ENCODE measurements at places on chromosomes 1 and 21.

- DNase-seq, result no peak
Observed at GRCh38 chr1:237219751-237220642, 178.0 kb downstream of the RYR2 start.

GRCh38 chr1:172646653-172647052 lies 12.2 kb upstream of the FASLG start:
- no peak for DNase-seq

GRCh38 chr1:117565076-117565556 lies 40.7 kb upstream of the TENT5C start:
- no peak for DNase-seq

DNA sequence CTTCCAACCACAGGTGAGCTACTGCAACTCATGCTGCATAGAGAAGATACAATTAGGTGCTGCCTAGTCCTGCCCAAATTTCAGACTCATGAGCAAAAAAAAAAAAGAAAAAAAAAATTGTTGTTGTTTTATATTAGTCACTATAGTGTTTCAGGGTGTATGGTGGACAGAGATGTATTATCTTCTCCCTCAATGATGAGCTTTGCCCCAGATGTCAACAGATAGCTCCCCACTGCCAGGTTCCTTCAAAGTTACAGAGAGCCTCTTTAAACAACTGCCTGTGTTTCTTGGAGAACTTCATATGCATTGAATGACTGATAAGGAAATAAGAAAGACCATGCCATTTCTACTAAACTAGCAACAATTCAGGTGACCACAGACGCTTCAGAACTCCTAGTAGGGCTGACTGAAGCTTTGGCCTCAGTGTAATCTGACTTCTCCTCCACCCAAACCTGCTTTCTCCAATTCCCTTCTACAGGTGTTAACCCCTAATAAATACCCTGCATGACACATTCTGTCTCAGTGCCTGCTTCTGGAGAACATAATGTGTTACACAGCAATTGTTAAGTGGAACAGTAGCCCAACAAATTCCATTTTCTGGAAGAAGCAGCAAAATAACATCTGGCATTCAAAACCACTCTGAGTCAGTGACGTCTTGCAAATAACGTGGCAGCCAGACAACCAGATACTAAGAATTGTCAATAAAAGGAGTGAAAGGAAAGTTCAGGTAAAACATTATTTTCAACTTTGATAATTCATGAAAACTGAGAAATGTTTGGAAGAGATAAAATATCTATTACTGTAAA lies 147.7 kb downstream of the CDC42BPA start:
- DNase-seq, result no peak

- DNase-seq, result no peak
Observed at GRCh38 chr1:45393718-45394302, 53.6 kb upstream of the MUTYH start.

DNA sequence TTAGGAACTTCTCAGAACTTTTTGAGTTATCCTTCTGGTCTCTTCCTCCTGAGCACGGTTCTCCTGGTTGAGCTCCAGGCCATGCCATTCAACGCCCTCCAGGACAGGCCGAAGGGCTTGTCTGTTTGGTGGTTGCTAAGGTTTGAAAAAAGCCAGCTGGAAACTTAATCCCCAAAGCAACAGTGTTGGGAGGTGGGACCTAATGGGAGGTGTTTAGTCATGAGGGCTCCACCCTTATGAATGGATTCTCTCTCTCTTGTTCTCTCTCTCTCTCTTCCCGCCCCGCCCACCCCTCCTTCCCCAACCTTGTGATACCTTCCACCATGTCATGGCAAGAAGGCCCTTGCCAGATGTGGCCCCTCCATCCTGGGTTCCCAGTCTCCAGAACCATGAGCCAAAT lies 829 bp downstream of the KCNE1 start:
- DNase-seq, result no peak

DNA sequence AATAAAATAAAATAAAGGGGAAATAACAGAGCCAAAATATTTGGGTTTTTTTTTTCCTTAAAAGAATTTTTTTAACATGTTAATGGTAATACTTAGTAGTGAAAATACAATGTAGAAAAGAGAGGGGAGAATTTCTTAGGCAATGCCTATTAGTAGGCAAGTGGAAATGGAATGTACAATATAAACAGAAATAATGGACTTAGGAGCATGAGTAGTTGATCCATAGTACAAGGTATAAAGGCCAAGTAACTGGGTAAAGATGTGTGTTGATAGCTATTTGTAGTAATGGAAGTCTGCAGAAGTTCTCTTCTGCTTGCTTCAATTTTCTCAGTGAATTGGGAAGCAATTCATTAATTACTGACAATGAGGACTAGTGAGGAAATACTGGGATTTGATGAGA lies 34.4 kb downstream of the TESK2 start:
- no peak for DNase-seq

- DNase-seq, result no peak
Observed at GRCh38 chr21:41713495-41714281, 53.2 kb downstream of the RIPK4 start.

DNA sequence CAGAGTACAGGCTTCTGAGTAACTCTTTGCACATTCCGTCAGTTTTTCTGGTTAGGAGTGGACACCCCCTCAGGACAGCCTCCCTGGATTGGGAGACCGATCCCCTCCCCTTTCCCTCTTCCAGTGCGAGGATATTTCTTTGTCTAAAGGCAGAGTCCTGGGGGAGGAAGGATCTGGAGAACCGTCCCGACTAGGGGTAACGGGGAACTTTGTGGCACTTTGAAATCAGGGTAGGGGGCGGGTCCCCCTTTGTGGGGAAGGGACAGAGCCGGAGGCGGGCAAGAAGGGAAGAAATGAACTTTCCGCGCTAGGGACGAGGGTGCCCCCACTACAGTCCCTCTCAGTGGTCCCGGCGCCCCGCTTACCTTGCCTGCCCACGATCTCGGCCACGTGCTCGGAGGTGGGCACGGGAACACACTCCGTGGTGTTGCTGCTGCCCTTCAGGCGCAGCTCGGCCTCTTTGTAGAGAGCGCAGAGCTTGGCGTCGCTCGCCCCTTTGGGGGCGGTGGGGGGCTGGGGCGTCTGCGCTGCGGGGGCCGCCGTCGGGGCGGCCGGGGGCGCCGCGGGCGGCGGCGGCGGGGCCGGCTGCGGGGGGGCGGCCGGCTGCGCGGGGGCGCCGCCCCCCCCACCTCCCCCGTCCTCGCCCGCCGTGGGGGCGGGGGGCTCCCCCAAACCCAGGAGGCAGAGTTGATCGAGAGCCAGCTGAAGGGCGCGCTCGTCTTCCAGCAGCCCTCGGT lies 917 bp downstream of the MEX3A start:
- DNase-seq, result no peak

GRCh38 chr1:27559466-27560030 lies 44.4 kb downstream of the AHDC1 start:
- DNase-seq, result no peak

DNA sequence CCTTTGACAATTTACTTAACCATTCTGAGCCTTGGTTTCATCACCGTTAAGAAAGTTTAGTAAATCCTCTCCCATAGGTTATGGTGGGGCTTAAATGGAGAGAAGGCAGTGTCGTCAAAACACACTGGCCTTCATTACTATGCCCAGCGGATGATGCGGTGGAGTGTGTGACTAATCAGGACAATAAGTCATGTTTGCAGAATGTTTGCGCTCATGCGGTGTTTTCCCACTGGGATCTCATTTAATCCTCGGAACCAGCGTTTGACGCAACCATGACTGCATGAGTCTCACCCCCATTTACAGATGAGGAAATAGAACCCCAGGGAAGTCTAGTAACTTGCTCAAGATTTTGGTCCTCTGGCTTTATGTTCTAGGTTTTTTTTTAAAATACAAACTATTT lies 17.5 kb downstream of the SLC26A9 start:
- DNase-seq, result no peak

DNA sequence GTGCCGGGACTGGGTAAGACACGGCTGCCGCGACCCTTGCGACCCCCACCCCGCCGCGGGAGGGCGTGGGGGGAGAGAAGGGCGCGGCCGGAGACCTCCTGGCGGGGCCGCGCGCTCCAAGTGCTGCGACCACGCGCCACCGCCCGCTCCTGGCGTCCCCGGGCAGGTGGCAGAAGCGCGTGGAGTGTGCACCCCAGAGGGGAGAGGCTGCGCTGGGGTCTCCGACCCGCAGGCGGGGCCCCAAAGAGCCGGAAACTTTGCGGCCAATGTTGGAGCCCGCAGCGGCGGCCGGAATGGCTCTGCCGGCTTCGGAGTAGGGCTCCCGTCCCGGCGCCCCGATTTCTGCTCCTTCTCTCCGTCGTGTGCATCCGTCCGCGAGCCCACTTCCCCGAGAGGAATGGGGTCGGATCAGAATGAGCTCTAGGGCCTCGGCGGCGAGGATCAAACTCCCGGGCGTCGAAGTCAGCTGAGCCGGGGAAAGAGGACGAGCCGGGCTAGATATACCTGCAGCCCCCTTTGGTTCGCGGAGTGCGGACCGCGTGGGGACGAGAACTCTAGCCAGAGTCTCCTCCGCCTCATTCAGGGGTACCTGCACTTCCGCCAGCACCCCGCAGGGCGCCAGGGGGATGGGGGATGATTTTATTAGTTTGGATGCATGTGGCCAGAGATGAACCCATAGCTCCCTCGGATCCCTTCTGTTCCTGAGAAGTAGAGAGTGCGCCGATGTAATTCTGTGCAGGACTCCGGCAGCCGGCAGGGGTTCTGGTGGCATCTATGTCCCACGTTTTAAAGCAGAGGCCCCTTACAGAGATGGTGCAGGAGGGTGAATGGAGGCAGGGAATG lies 751 bp downstream of the STUM start:
- no peak for DNase-seq

- DNase-seq, result no peak
Observed at GRCh38 chr1:60797351-60797750, 285.0 kb upstream of the NFIA start.

GRCh38 chr1:103160281-103160680 lies 52.0 kb upstream of the COL11A1 start:
- no peak for DNase-seq

GRCh38 chr1:119139403-119139802 lies 1.1 kb downstream of the WARS2 start:
- no peak for DNase-seq

DNA sequence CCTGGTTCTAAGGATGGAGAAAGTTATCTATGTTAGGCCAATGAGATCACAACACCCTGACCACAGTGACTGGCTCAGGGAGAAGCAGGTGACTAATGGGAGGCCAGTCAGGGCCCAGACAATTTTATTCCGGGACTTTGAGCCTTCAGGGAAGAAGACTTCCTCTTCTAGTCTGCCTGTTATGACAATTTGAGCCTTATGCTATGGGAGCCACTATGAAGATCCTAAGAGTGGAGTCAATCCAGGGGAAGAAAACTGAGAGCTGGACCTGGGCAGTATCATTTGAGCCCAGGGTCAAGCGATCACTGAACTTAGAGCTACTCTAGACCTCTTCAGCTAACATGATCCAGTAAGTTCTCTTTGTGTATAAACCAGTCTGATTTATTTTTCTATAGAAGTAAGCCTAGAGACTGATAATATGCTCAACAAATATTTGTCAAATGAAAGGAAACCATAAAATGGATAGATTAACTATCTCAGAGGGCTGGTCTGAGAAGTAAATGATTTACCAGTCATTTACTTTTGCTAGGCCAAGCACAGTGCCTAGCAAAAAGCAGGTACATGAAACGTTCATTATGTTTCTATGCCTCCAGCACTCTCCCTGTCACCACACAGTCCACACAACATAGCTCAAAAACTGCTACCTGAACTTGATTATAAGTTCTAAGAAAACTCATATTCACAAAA lies 4.2 kb upstream of the C1orf141 start:
- no peak for DNase-seq

- no peak for DNase-seq
Observed at GRCh38 chr1:21149430-21149854, 27.3 kb downstream of the EIF4G3 start.

- DNase-seq, result no peak
Observed at GRCh38 chr1:116139592-116140134, 28.5 kb downstream of the MAB21L3 start.

- no peak for DNase-seq
Observed at GRCh38 chr1:8077120-8077573, 51.0 kb upstream of the ERRFI1 start.

GRCh38 chr1:221875004-221875330 lies 133.1 kb upstream of the DUSP10 start:
- DNase-seq, result no peak

DNA sequence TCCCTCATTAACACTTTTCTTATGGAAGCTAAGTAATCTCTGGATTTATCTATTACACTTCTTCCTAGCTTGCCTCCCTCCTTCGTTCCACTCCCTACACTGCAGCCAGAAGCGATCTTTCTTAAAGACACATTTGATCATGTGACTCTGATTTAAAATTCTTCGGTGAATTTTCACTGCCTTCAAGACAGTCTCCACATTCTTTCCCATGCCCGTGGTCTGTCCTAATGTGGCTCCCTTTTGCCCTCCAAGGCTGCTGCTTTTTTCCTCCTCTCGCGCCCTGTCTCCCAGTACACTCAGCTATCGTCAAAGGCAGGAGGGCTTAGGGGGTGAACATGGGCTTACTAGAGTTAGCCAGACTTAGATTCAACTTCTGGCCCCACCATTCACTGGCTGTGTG lies 64.4 kb downstream of the SDCCAG8 start:
- DNase-seq, result no peak

GRCh38 chr1:212621043-212621948 lies 12.7 kb downstream of the ATF3 start:
- no peak for DNase-seq

GRCh38 chr1:19969898-19970660 lies 9.3 kb downstream of the PLA2G2A start:
- DNase-seq, result no peak

- DNase-seq, result no peak
Observed at GRCh38 chr1:150511985-150512660, 3.4 kb upstream of the FALEC start.

DNA sequence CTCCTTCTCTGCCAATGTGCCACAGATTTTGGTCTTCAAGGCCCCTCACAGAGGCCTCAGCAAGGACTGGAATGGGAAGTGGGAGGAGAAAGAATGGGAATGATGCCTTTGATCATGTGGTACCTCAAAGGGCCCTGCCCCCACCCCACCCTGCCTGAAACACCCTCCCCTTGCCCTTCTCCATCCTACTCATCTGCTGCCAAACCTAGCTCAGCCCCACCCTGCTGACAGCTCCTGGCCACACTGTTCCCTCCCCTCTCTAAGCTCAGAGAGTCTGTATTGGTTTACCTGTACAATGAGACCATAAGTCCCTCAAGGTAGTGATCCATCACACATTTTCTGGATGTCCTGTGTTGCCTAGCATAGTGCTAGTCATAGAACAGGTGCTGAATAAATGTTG lies 6.7 kb upstream of the ARHGAP30 start:
- DNase-seq, result no peak

- no peak for DNase-seq
Observed at GRCh38 chr1:6785318-6785727, at the start of gene CAMTA1. TSS of gene CAMTA1 (plus strand) at chr1:6785454. CDS start at chr1:6785531, 77 bp downstream.

GRCh38 chr1:7335224-7335879 lies 435.7 kb upstream of the VAMP3 start:
- DNase-seq, result no peak
